ENCODE measurements at places on chromosomes 5 and 9.

DNA sequence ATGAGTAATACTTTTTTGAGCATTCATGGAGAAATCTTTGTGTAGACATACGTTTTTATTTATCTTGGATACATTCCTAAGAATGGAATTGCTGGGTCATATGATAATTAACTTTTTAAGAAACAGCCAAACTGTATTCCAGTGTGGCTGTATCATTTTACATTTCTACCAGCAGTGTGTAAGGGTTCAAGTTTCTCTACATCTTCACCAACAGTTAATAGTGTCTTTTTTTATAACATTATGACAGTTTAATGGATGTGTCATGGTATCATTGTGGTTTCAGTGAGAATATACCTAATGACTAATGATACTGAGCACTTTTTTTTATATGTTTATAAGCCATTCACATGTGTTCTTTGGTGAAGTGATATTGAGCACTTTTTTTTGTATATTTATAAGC is 52.4 kb downstream of the NIPBL start:
- DNase-seq = no peak

- no peak for DNase-seq
Measured at GRCh38 chr9:119689879-119690278, 320.6 kb upstream of the BRINP1 start.

DNA sequence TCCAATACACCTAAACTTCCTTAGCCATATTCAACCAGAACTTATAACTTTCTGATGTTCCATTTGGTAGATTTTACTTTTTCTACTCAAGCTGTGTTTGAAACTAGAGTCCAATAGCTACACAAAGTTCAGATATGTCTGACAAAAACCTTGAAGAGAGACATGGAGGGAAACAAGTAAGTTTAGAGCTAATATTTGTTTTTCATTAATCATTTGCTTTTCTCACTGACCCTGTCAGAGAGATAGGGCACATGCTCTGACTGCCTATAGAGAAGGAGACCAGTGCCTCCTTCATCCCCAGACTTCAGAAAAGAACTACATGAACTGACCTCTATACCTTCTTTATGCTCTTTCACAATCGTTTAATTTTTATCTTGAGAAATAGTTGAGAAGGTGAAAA is 157.0 kb upstream of the PPP1R2B start:
- no peak for DNase-seq

DNA sequence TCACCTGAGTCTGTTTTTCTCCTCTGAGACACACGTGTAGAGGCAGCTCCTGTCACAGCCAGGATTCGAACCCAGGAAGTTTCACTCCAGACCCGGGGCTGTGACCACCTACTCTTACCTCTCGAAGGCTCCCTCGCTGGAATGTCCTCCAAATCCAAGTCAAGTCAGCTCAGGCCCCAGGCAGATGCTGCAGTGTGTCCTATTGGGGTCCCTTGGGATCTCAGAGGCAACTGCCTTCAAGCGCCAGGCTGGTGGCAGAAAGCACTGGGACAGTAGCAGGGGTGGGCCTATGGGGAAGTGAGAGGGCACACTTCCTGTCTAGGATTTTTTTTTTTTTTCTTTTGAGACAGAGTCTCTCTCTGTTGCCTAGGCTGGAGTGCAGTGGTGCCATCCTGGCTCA is 762 bp upstream of the ST6GALNAC4 start:
- DNase-seq = no peak

- DNase-seq = no peak
Measured at GRCh38 chr5:153515301-153515700, 24.8 kb downstream of the GRIA1 start.

GRCh38 chr5:94432499-94432898 is 185.9 kb downstream of the KIAA0825 start:
- no peak for DNase-seq

DNA sequence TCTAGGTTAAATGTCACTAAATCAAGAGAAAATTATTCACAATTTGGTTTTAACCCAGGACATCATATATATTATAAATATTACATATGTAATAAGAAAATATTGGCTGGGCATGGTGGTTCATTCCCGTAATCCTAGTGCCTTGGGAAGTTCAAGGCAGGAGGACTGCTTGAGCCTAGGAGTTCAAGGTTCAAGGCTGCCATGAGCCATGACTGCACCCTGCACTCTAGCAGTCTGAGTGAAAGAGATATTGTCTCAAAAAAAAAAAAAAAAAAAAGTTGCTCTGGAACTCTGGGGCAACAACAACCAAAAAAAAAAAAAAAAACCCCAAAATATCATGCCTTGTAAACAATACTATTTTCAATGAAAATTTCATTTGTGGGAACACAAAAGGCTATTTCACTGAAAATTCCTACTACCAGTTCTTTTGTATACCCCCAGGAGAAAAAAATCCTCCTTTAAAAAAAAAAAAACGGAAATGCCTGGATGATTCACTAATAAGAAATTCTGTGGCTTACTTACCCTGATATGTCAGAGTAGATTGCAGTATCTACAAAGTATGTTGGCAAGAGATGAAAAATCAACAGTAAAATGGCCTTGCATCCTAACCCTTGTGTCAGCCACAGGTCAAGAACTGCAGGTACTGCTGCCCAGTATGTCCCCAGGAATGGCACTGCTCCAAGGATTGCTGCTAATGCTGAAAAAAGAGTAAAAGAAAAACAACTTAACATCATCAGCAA is 22.6 kb upstream of the CTNNAL1 start:
- no peak for DNase-seq

GRCh38 chr5:112738191-112738560 is 491 bp downstream of the APC start:
- peak; percentile 2 for DNase-seq

GRCh38 chr9:121633736-121634135 is 17.7 kb upstream of the DAB2IP start:
- no peak for DNase-seq

Data from NCI-H1092 (cell line).